ENCODE measurements at places on chromosomes 3 and 15. TPM values are rescaled to one million over a fixed set of nuclear protein-coding genes. Genes with fewer than 3 reads are reported as not detected.

Gene UNC13C
- not detected for total RNA-seq

DNA sequence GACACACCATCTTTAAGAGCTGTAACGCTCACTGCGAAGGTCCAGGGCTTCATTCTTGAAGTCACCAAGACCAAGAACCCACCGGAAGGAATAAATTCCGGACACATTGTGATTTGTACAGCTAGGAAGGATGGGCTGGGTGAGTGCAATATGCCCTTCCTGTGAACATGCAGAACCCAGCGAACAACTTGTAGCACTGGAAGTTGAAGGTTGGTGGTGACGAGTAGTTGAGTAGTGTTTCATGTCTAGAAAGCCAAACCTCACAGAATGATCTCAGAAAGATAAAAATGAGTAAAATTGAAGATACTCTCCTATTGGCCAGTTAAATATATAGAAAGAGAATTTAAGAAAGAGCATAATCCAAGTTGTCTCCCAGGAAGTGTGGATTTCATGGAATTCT, 462.2 kb upstream of the CFAP20DC start:
- peaks cover 17% of the 10 kb centered on the region for H3K4me1 ChIP-seq
- H3K4me3 ChIP-seq: peak overlapping the region; percentile 16
- peak; percentile 25 for DNase-seq
- H3K27ac ChIP-seq: no peak overlapping the region
- H3K27me3 ChIP-seq: peaks cover 35% of the 10 kb centered on the region

Gene SI
- not detected for total RNA-seq

- no peaks in the 10 kb centered on the region for H3K4me1 ChIP-seq
- H3K27me3 ChIP-seq: peaks cover 11% of the 10 kb centered on the region
- H3K4me3 ChIP-seq: no peak overlapping the region
Measured at GRCh38 chr3:73465926-73466325, 158.8 kb downstream of the PDZRN3 start.

DNA sequence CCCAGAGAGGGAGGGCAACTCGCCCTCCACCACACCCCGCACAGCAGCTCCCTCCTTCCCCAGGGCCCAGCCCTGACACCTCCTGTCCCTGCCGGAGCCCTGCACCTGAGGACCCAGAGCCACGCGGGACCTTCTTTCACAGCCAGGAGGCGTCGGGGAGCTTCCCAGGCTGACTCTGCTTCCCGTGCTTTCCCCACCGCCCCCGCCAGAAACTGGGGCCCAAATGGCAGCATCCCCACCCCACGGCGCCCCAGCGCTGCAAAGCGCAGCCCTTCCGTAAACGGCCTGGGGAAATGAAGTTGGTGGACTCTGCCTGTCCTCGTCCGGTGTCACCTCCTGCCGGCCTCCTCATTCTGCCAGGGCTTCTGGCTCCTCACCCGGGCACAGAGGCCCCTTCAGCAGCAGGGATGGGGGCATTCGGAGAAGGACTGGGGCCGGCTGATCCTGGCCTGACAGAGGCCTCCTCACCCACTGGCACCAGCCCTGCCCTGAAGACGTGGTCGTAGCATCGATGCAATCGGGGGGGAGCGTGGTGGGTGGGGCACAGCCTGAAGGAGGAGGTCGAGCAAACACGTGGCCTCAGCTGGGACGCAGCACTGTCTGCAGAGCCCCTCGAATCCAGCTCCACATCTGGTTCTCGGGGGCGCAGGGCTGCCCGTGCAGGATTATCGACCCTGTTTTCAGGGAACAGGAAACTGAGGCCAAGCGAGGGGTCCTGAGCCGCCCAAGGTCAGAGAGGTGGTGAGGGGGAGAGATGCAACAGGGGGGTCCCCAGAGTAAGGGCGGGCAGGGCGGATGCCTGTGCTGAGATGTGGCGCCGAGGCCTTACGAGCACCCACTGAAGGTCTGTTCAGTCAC, 235.4 kb downstream of the XXYLT1 start:
- no peaks in the 10 kb centered on the region for H3K36me3 ChIP-seq
- H3K4me1 ChIP-seq: no peaks in the 10 kb centered on the region
- H3K4me3 ChIP-seq: no peak overlapping the region
- H3K27me3 ChIP-seq: no peaks in the 10 kb centered on the region

DNA sequence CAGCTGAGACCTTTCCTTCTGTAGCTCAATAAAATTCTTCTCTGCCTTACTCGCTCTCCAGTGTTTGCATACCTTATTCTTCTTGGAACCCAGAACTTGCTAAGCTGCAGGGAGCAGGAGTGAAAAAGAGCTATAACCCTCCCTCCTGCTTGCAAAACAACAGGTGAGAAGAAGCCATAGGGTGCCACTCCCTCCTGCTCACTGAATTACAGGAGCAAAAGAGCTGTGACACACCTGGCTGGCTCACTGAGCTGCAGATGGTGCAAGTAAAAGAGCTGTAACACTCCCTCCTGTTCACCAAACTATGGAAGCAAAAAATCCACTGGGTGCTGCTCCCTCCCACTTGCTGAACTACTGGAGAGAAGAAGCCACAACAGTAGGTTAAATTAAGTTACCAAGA, 44.2 kb upstream of the C2CD4B start:
- peaks cover 12% of the 10 kb centered on the region for H3K4me1 ChIP-seq
- H3K27ac ChIP-seq: no peak overlapping the region
- no peak for DNase-seq
- H3K4me3 ChIP-seq: no peak overlapping the region
- peaks cover 21% of the 10 kb centered on the region for H3K27me3 ChIP-seq
- H3K36me3 ChIP-seq: no peaks in the 10 kb centered on the region

GRCh38 chr3:188472336-188472735, 318.4 kb downstream of the LPP start:
- no peak for DNase-seq
- peaks cover 6% of the 10 kb centered on the region for H3K4me1 ChIP-seq
- H3K4me3 ChIP-seq: no peak overlapping the region

Gene GP5
- 1.9 TPM for total RNA-seq

DNA sequence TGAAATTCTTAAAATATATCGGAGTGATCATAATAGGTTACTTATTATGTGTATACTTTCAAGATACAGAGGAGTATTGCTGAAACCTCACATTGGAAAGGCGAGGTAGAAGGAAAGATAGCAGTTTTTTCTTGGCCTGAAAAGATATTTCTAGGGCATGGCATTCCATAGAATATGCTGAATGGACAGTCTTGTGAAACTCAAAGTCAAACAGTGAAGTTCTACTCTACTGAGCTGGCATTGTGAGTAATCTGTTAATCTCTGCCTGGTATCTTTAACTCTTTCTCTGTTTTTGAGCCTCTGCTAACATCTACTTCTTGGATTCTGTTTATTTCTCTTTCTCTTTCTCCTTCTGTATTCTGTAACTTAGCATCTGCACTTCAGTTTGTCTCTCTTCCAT, 176.3 kb upstream of the ZBTB20 start:
- no peaks in the 10 kb centered on the region for H3K36me3 ChIP-seq
- no peaks in the 10 kb centered on the region for H3K4me1 ChIP-seq
- H3K27me3 ChIP-seq: no peaks in the 10 kb centered on the region
- DNase-seq: no peak

DNA sequence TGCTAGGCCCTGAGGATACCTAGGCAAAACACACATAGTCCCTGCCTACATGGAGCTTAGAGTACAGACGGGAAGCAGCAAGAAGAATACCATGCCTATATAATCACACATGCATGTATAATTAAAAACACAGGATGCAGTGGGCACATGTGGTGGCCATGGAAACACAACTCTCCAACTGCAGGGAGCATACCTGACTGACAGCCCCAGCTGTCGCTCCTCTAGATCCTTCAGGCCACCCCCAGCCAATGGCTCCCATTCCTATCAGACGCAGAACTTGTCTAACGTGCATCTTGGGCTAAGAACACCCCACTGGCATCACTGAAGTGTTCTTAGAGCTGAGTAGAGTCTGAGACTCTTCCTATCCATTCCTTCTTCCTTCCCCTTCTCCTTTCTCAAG, 125.5 kb upstream of the FRMD4B start:
- no peak overlapping the region for H3K27ac ChIP-seq
- no peaks in the 10 kb centered on the region for H3K4me1 ChIP-seq
- H3K27me3 ChIP-seq: peaks cover 12% of the 10 kb centered on the region
- H3K4me3 ChIP-seq: no peak overlapping the region
- no peaks in the 10 kb centered on the region for H3K36me3 ChIP-seq

Gene LRRK1
- 0.74 TPM for total RNA-seq

GRCh38 chr3:134704133-134704532, 53.3 kb upstream of the KY start:
- no peaks in the 10 kb centered on the region for H3K27me3 ChIP-seq
- no peak for DNase-seq
- H3K4me1 ChIP-seq: no peaks in the 10 kb centered on the region
- H3K27ac ChIP-seq: no peak overlapping the region
- H3K4me3 ChIP-seq: no peak overlapping the region

- no peaks in the 10 kb centered on the region for H3K36me3 ChIP-seq
- no peak within 1 kb of the TSS for H3K27ac ChIP-seq
- no peak for DNase-seq
- H3K27me3 ChIP-seq: no peaks in the 10 kb centered on the region
Measured at GRCh38 chr15:33968224-33968623, at the start of gene CHRM5. Gene CHRM5, plus strand, starts transcription at chr15:33968497. Its CDS starts 94,221 bp downstream, at chr15:34062718.

DNA sequence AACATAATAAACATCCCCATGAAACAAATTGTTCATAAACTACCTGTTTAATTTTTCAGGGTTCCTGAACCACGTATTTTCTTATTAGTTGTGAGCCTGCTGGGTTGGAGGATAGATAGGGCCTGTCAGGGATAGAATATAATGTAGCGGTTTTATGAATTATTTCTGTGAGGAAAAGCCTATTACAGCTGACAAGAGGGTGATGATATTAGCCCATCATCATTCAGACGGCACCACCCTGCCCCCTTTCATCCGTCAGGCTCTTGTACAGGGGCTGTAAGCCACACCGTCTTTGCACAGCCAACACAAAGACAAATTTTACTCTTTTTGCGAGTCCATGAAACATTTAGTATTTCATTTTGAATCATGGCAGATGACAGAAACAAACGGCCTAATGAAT, 335.3 kb upstream of the TMCO5A start:
- no peaks in the 10 kb centered on the region for H3K27me3 ChIP-seq
- H3K36me3 ChIP-seq: no peaks in the 10 kb centered on the region
- no peak for DNase-seq
- no peaks in the 10 kb centered on the region for H3K4me1 ChIP-seq
- no peak overlapping the region for H3K4me3 ChIP-seq

GRCh38 chr3:54120657-54121413, 1.5 kb upstream of the CACNA2D3 start:
- no peak for DNase-seq
- no peak overlapping the region for H3K27ac ChIP-seq
- H3K27me3 ChIP-seq: peaks cover 49% of the 10 kb centered on the region

GRCh38 chr3:148790851-148791735, 36.5 kb upstream of the CPB1 start:
- no peak overlapping the region for H3K4me3 ChIP-seq
- peaks cover 7% of the 10 kb centered on the region for H3K27me3 ChIP-seq
- no peak for DNase-seq
- H3K27ac ChIP-seq: no peak overlapping the region
- no peaks in the 10 kb centered on the region for H3K36me3 ChIP-seq

DNA sequence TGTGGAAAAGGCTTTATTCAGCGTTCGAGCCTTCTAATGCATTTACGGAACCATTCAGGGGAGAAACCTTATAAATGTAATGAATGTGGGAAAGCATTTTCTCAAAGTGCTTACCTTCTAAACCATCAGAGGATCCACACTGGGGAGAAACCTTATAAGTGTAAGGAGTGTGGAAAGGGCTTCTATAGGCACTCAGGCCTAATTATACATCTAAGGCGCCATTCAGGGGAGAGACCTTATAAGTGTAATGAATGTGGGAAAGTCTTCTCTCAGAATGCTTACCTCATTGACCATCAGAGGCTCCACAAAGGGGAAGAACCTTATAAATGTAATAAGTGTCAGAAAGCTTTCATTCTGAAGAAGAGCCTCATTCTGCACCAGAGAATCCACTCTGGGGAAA, 6.2 kb upstream of the ZNF35 start:
- no peak for DNase-seq
- no peak overlapping the region for H3K4me3 ChIP-seq
- H3K27me3 ChIP-seq: no peaks in the 10 kb centered on the region
- H3K36me3 ChIP-seq: peaks cover 75% of the 10 kb centered on the region

DNA sequence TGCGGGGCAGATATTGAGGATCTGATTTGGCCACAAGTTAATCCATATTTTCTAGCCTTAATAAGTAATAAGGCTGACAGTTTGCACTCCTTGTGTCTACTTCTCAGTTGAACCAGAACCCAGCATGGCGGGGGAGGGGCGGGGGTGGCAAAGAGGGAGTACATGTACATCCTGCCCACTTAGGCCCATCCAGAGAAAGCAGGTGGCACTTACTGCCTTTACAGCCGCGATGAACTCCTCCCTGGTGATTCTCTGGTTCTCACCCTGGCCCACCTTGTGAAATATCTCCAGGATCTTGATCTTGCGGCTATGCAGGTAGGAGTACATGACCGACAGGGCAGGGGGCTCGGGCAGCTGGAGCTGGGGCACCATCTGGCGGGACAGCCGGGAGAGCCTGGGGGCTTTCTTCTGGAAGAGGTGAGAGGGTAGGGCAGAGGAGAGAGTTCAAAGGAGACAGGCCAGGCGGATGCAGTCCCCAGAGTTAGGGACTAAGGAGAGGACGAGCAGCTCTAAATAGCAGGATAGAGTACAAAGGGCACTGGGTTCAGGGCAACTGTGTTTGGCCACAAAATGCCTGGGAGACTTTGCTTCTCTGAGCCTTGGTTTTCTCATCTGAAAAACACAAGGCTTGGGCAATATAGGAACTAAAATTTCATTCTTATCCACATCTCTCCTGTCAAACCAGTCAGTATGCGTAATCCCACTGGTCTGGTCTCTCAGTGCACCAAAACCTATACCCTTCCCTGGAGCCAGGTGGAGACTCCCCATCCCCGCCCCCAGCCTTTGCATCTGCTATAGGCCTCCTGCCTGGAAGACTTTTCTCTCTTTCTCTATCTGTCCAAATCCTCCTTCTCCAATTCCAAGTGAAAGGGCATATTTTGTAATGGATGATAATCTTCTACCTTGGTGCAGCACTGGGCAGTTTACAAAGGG, 10.1 kb downstream of the EFCAB12 start:
- H3K27me3 ChIP-seq: peaks cover under 1% of the 10 kb centered on the region
- H3K4me3 ChIP-seq: no peak overlapping the region
- H3K27ac ChIP-seq: no peak overlapping the region
- H3K36me3 ChIP-seq: no peaks in the 10 kb centered on the region

DNA sequence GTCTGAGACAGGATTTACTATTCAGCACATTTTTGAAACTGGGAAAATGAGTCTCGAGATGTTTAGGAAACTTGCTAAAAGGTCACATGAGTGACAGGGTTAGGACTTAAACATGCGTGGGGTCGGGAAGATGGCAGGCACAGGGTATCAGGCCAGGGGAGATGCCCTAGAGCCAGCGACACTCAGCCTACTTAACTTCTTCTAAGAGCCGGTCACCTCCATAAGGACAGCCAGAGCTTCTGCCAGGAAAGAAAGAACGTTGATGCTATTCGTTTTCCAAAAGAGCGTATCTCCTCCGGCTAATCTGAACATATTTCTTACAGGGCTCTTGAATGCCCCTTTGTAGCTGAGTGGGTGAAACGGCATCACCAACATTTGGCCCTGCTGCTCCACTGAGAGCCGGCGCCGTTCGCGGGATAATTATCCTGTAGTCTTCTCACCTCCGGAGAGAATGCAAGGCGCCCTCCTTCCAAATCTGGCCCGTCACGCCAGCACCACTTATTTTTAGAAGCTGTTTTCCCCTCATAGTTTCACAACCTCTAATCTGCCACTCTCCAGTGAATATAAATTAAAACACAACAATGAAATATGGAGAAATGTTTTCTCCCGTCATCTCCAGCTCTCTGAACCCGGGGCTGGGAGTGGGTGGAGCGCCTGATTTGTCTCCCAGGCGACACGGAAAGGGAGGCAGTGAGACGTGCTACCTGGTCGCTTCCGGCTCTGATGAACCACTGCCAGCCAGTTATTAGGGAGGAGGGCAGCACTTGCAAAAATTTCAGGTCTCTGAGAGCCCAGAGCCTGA, 58.5 kb downstream of the LIPC start:
- no peak overlapping the region for H3K4me3 ChIP-seq
- no peaks in the 10 kb centered on the region for H3K36me3 ChIP-seq
- H3K27ac ChIP-seq: no peak overlapping the region
- H3K27me3 ChIP-seq: no peaks in the 10 kb centered on the region

All from activated T-cell treated with anti-CD3 and anti-CD28 coated beads, Interleukin-2, amount 50 U/mL, for 72 hours (primary cell).